ENCODE measurements at places on chromosomes 4 and X.

DNA sequence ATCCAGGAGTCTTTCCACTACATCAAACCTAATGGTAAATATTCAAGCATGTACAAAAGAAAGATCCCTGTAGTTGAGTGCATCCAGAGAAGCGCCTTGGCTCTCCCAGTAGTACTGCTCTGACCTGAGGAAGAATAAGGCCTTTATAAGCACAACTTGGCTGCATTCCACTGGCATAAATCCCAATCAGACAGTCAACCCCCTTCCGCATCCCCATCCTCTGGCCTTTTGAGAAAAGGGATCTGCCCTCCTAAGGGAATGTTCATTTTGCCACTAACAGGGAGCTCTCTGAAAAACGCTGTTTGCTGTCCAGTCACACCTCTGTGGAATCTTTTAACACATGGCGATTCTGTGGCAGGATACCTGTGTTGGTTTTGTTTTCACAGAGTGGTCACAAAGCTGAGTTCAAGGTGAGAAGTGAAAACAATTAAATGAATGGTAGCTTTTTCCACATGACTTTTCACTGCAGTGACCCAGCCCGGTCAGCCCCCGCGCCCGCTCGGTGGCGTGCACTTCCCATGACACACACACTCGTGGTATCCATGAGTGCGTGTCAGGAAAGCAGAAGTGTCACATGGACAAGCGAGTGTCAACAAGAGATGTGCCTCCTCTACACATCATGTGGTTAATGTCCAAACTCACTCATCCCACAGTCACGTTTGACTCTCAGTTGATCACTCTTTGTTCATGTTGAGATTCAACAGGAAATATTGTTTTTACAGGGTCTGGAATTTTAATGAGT, 112.2 kb upstream of the ENPP6 start:
- DNase-seq: peak; percentile 39

- DNase-seq: no peak
Measured at GRCh38 chr4:47538111-47538824, 53.2 kb downstream of the ATP10D start.

- DNase-seq: no peak
Measured at GRCh38 chrX:107849747-107850421, 24.2 kb downstream of the MID2 start.

DNA sequence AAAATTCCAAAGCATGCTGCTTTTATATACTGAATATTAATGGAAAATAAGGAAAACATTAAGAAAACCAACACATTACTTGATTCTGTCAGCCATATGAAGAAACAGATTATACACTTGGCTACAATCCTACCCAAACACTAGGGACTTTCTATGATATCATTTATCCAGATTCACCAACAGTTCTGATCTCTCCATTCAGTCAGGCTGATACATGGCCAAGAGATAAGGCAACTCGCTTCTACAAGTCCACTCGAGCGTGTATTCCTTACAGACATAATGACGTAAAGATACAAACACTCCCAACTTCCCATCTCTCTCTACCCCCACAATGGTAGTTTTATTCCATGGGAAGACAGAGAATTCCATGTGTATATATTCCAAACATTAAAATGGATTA, 44.5 kb downstream of the NEK1 start:
- DNase-seq: no peak

GRCh38 chr4:41456559-41457101, 81.3 kb upstream of the LIMCH1 start:
- DNase-seq: no peak

DNA sequence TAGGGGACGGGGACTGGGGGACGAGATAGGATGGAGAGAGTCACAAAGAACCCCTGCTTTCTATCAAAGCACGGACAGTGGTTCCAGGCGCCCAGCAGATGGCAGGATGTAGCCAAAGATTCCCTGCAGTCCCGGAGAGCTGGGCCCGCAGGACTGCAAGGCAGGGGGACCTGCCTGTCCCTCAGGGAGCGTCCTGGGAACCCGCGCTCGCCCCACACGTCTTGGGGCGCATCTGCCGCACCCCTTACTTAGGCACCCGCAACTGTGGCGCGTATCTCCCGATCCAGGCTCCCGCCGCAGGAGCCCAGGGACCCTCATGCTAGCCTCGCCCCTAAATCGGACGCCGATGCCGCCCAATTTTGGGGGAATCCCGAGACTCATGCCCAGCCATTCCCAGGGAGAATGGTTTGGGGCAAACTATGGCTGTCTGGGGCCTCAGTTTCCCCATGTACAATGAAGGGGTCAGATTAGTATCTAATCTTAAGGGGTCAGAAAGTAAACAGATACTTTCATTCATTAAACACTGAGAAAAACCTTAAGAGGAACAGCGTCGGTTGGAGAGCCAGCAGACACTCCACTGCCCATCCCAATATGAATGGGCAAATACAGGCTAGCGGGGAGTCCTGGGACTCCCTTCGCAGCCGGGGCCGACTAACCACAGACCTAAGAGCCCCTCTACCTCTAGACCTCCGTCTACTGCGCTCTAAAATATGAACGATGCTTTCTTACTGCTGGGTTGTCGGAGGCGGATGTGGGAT, 581 bp upstream of the STK32B start:
- DNase-seq: peak; percentile 73

- DNase-seq: no peak
Measured at GRCh38 chrX:16488959-16489358, 161.0 kb upstream of the S100G start.

DNA sequence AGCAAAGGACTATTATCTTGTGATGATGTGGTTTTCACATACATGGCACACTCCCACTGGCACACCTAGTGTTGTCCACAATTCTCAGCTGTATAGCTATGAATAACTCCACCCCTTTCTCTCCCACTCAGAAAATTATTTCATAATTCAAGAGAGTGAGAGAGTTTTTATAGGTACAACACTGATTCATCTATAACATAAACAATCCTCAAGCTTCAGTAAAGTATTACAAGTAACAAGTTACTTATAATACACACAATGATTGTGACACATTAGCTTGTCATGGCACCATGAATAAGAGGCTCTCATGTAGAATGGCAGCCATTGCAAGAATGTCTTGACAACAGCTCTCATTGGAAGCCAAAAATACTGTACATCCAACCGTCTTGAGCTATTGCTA, 43.9 kb downstream of the RAB40A start:
- no peak for DNase-seq

DNA sequence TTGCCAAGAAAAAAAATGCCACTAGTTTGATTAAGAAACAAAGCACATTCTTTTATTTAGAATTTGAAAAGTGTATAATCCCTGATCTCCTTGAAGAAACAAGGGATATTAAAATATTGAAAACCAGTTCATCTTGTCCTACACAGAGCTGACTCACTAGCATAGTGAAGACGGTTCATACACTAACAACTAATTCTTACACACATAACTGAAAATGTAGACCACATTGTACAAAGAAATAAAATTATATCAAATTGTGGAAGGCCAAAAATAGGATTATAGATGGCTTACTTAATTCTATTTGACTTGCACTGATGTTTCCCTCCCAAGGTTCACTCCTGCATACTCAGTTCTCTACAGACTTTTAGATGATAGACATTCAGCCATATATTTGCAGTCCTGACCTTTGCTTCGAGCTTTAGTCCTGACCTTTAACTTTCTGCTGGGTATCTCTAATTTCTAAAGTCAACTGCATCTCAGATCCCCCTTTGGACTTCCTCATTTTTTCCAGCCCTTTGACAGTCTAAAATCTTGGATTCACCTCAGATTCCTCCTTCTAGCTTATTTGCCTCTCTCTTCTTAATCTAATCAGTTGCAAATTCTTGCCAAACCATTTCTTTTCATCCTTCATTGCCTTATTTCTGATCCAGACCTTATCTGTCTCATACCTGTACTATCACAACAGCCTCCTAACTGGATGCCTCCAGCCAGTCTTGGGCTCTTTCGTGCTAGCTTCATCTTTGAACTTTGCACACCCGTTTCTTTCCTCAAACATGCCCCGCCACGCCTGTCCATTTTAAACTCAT, 4.5 kb upstream of the WWC2 start:
- no peak for DNase-seq

GRCh38 chr4:7234355-7235029, 42.2 kb downstream of the SORCS2 start:
- no peak for DNase-seq

- DNase-seq: no peak
Measured at GRCh38 chr4:70874268-70875156, 27.7 kb upstream of the MOB1B start.

DNA sequence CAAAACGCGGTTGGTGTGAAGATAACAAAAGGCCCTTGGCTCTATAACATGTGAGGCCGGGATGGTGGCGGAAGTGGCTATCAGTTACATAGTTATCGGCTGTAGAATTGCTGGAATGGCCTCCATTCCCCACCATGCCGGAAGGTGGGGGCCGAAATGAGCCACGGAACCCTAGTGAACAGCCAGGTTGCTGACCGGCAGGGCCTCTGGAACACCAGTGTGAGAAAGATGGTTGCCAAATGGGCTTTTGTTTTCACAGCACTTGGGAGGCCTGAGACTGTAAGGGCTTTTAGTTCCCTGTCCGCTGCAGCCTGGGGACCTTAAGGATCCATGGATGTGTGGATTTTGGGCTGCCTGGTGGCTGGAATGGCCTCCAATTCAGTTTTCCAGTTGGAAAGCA, 23.3 kb upstream of the ARX start:
- DNase-seq: no peak

DNA sequence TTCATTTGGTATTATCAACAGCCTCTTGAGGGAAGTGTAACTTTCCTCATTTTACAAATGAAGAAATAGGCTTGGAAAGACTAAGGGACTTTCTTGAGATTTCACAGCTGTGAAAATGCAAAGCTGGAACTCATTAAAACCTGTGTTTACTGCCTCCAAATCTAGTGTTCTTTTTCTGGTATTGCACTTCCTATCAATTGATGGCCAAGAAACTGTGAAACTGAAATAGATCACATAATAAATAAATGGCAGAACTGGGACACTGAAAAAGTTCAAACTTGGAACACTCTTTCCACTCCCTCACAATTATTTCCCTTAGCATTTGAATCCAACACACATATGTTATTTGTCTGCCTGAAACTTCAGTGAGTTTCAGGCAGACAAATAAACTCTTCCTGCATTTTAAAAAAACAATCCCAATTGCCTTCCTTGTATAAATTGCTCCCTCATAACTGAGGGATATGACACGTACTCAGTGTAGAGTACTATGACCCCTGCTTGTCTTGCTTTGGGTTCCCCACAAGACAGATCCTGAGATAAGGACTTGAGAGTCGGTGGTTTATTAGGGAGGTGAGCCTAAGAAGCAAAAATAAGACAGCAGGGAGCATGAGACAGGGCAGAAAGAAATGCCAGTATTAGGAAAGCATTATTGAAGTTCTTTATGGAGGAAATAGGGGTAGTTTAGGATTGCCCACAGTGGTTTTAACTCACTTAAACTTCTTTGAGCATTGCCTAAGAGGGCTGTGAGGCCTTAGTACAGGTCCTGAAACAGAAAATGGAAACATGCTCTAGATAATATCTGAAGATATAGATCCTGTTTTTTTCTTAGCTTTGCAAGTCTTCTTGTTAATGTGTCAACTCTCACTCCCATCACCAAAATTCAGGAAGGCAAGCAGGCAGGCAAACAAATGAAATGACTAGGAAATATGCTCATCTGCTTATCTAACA, 33.9 kb downstream of the RTL3 start:
- DNase-seq: no peak

DNA sequence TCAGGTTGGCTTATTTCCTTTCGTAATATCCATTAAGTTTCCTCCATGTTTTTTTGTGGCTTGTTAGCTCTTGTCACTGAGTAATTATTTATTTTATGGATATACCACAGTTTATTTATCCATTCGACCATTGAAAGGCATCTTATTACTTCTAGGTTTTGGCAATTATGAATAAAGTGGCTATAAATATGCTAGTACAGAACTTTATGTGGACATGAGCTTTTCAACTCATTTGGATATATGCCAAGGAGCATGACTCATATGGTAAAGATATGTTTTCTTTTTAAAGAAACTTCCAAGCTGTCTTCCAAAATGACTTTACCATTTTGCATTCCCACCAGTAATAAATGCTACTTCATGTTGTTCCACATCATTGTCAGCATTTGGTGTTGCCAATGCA, 803.6 kb downstream of the GLUD2 start:
- DNase-seq: no peak

DNA sequence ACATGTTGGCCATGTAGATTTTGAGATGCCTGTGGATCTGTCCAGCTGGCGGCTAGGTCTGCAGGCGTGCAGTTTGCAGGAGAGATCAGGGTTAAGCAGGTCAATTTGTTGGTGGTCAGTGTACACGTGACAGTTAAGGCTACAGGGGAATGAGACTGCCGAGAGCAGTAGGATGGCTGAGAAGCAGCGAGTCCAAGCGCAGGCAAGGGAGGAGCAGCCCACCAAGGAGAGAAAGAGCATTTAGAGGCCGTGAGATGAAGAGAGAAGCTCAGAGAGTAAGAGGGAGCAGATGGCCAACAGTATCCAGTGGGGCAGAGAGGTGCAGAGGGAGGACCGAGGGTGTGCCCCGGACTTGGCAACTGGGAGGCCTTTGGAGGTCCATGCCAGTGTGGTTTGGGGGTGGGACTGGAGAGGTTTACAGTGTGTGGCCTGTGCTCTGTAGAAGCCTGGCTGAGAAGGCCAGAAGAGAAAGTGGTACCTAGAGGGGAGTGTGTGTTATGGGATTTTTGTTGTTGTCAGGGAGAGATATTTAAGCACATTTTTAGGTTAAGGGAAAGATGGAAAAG, 18.4 kb downstream of the SNX25 start:
- no peak for DNase-seq

DNA sequence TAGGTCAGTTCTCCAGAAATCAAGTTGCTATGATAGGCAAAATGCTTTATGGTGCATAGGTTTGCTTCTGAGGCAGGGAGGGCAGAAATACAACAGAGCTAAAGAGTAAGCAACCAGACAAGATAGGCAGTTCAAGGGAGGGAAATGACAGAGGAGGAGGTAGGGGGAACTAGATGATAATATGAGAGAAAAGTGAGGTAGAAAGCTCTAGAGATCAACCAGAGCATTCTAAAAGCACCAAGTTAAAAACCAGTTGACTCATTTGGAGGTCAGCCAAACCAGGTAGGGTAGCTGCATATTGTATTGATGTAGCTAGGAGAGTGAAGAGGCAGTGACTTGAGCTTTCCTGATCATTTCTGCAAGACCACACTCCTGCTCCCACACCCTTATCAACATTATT, 49.0 kb upstream of the SLC16A2 start:
- DNase-seq: no peak

DNA sequence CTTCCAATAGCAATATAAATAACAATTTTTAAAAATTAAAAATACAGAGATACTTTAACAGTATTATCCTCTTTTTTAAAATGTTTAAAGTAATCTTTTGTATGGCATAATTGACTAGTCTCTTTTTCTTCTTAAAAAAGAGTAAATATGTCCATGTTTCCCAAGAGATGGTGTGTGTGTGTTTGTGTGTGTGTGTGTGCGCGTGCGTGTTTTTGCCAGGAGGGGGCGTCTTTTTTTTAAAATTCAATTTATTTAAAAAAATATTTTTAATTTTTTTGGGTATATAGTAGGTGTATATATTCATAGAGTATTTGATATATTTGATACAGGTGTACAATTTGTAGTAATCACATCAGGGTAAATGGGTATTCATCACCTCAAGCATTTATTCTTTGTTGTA, 1073.7 kb downstream of the PCDH7 start:
- DNase-seq: no peak

Data from hematopoietic multipotent progenitor cell (in vitro differentiated cells).